ENCODE measurements at places on chromosomes 3 and 15. TPM values are rescaled to one million over a fixed set of nuclear protein-coding genes. Genes with fewer than 3 reads are reported as not detected.

- DNase-seq, result peak; percentile 21
Observed at GRCh38 chr3:149555927-149556326, 81.4 kb downstream of the TM4SF4 start.

DNA sequence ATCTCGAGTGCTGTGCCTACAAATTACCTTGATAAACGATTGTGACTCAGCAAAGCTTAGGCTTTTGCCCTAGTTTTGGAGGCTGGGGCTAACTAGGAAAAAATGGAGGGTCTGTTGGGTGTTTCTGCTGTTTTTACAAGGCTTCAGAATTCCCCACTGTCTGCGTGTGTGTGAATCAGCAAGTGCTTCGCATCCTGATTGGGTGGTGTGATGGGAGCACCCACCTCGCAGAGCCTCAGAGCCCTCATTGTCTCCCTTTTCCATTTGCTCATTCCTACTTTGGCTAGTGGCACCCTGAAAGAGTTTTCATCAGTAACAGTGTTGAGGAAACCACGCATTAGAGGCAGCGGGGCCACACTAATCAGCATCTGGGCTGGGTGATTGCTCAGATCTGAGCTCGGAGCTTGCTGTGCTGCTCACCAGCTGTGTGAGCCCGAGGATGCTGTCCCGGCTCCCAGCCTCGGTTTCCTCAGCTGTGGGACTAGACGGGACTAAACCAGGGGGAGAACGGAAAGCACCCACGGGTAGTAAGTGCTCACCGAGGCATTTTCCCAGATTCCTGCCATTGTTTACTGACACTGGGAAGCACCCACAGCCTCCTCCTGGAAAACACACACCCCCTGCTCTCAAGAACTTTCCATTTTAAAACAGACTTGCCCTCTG is 40.6 kb downstream of the GOLGA8S start:
- DNase-seq, result no peak

DNA sequence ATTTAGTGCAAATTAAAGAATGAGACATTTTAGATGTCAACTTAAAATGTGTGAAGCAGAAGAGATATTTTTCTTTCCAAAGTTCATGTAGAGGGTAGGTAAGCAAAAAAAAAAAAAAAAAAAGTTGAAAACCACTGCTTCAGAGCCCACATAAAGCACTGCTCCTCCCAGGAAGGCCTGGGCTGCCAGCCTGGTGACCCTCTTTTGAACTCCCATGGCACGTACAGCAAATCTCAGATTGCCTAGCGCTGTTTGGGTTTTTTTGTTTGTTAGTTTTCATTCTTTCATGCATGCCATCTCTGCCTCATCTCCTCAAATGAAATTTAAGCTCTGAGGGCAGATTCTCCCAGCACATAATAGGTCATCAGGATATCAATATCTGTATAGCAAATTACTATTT is 120.1 kb downstream of the SRGAP3 start:
- DNase-seq, result no peak

Gene FGF12
- 290 TPM for total RNA-seq

GRCh38 chr3:193132964-193133363 is 108.1 kb upstream of the PLAAT1 start:
- no peak for DNase-seq

Gene CDHR4
- total RNA-seq, result not detected

- DNase-seq, result no peak
Observed at GRCh38 chr3:145134738-145135137, 1026.2 kb downstream of the PLOD2 start.

DNA sequence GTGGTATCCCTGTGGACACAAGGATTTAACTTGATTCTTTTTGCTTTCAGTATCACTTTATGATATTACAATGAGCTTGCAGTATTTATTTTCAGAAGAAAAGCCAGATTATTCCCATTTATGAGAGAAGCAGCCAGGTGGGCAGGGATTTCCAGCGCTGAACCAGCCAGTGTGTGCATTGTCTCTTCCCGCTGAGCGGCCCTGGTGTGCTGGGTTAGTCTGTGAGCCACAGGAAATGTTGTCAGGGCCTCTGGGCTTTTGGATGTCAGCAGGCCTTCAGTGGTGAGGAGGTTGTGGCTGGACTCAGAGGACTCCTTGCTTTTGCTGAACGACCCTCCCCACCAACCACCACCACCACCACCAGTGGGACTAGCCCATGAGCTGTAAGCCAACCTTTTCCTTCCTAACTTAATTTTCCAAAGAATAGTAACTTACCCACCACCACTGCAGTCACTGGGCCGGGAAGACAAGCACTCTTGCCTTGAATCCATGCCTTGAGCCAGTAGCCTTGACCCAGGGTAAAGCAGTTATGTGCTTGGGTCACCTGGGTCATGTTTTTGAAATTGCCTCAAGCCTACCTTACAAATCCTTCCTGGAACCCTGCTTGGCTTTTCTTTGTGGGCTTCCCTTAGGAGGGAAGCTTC is 33.1 kb downstream of the FLNB start:
- DNase-seq, result no peak

DNA sequence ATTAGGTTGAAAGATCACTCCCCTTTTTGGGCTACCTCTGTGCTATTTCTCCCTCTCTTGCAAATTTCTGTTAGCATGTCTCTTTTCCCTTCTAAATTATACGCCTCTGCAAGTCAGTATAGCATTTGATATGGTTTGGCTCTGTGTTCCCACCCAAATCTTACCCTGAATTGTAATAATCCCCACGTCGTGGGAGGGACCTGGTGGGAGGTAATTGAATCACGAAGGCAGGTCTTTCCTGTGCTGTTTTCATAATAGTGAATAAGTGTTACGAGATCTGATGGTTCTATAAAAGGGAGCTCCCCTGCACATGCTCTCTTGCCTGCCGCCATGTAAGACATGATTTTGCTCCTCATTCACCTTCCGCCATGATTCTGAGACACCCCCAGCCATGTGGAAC is 41.0 kb downstream of the TAMM41 start:
- no peak for DNase-seq

Gene GOLGA6A
- total RNA-seq, result not detected

GRCh38 chr15:79307251-79307650 is 3.7 kb upstream of the TMED3 start:
- no peak for DNase-seq

GRCh38 chr3:103112273-103112672 is 677.5 kb downstream of the ZPLD1 start:
- DNase-seq, result no peak

GRCh38 chr3:170418422-170419398 is at the start of gene CLDN11:
Gene CLDN11, plus strand, starts transcription at chr3:170418868. Its CDS starts 199 bp downstream, at chr3:170419067.
- DNase-seq, result peak; percentile 10

Gene ECE2
- total RNA-seq, result 0.28 TPM

- DNase-seq, result no peak
Observed at GRCh38 chr3:119352034-119352609, 57.9 kb downstream of the ARHGAP31 start.

Gene PRTG
- 1.8 TPM for total RNA-seq

Gene PCBP4
- 77.6 TPM for total RNA-seq

Gene ADGRG7
- total RNA-seq, result not detected

GRCh38 chr3:160540551-160540950 is 24.8 kb downstream of the KPNA4 start:
- no peak for DNase-seq

DNA sequence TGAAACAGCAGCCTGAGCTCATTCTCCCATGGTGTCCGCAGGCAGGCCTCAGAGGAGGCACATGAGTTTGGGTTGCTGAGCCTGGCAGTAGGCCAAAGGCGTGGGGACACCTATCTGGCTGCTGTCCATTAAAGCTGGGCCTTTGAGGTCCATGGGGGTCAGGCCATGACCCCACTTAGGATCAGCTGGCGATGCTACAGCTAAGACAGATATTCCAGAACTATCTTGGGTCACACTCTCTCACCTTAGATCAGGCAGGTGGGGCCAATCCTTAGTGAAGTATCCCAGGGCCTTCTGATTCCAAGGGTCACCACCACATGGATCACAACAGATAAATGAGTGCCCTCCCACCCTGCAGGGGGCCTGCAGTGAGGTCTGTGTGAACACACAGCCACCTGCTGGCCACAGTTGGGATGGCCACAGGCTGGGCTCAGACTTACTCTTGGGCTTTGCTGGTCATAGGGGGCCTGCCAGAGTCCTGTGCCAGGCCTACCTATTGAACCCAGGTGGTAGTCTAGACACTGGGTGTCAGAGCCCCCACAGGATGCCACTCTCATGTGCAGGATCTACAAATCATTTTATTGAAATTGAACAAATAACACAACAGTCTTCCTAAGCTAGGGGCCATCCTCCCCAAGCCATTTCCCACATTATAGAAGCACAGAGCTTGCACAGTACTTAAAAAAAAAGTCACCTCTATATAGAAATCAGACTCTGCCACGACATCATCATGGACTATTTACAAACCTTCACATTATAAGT is 2.0 kb upstream of the HYAL2 start:
- DNase-seq, result peak; percentile 78

DNA sequence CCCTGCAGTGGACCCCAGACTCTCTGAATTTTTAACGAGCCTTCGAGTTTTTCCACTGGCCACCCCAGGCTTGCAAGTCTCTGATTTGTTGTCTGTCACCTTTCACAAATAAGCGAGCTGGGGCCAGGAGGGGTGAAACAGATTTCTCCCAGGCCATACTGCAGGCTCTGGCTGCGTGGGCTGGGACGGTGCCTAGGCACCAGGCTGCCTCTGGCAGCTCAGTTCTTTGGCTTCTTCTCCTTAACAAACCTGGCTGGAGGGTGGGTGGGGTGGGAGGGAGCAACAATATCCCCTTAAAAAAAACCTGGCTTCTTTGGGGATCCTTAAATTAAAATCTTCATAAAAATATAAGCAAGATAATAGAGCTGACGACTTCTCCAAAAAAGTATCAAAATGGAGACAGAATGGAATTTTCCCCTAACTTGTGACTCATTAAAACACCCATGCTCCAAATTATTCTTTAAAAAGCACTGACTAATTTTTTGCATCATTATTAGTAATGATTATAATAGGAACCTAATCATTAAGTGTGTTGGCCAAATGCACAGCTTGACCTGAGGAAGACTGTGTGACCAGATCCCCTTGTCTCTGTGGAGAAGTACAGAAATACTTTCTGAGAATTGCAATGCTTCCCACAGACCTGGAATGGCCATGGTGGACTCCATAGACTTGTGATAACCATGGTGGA is 84.1 kb downstream of the SNRK start:
- DNase-seq, result no peak

Gene OXTR
- 0.49 TPM for total RNA-seq

GRCh38 chr3:52364322-52365035 is 48.4 kb downstream of the DNAH1 start:
- no peak for DNase-seq

GRCh38 chr3:46897031-46897430 is 19.5 kb downstream of the PTH1R start:
- no peak for DNase-seq

GRCh38 chr15:69917056-69917455 is 180.7 kb downstream of the TLE3 start:
- DNase-seq, result no peak

Gene UBA3
- 84.9 TPM for total RNA-seq

Gene CHRNB4
- total RNA-seq, result not detected

GRCh38 chr15:74291101-74292071 is 55.3 kb downstream of the CCDC33 start:
- peak; percentile 86 for DNase-seq

Gene IL16
- total RNA-seq, result 6.3 TPM

Gene ACKR4
- total RNA-seq, result 0.85 TPM

Gene RAB8B
- total RNA-seq, result 6.8 TPM

DNA sequence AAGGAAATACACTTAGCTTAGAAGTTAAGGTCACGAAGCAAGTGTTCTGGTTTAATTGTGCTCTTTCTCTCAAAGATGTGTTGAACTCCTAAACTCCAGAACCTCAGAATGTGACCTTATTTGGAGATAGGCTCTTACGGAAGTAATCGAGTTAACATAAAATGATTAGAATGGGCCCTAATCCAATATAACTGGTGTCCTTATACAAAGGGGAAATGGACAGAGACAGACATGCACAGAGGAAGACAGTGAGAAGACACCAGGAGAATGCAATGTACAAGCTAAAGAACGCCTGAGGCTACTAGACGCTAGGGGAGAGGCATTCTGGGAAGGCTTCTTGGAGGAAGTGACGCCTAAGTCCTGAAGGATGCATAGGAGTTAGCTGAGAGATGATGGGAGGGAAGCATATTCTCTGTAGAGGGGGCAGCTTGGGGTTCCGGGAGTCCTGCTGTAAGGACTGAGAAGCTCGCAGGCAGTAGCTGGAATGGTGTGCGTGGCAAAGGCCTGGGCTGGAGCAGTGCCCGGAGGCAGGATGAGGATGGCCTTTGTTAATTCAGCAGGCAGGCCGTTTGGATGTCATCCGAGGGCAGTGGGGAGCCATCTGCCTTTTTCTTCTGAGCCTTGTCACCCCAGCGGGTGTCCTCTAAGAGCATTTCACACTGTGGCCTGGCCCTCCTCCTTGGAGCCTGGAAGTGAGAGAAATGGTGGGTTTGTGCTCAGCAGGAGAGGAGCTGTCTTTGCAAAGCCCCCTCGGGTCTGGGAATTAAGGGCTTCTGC is 513.4 kb downstream of the SHQ1 start:
- DNase-seq, result no peak

Gene FSTL1
- 158 TPM for total RNA-seq

Gene SNX33
- 9.7 TPM for total RNA-seq

- DNase-seq, result no peak
Observed at GRCh38 chr3:29868543-29869101, 587.8 kb downstream of the RBMS3 start.

Gene A4GNT
- not detected for total RNA-seq

Gene GRIP2
- 52.0 TPM for total RNA-seq

- DNase-seq, result no peak
Observed at GRCh38 chr3:14764331-14765059, 54.3 kb upstream of the FGD5 start.

DNA sequence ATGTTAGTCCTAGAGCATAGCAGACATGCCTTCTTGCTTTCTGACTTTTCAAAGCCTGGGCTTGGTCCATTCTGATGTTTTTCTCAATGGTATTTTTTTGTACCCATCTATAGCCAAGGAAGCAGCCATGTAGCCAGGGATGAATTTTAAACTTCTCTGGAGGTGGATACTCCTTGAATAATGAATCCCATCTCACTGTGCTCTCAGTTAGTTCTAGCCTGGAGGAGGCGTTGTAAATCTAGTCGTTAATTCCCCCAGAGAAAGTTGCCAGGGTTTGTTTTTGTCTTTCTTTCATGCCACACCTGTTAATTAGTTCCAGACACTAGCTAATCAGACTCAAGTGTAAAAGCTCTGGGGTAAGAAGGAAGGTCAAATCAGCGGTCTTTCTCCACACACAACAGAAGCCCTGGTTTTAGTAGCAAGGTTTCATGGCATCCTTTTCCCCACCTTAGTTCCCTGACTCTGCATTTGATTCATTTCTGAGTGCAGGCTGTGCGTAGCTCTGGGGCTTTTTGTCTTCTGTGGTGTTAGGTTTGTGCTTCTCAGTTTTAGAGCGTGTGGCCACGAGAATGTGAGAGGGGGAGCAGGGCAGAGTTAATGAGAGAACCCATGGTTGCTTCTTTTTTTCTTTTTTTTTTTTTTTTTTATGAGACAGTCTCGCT is 19.7 kb downstream of the PTPRG start:
- DNase-seq, result no peak

DNA sequence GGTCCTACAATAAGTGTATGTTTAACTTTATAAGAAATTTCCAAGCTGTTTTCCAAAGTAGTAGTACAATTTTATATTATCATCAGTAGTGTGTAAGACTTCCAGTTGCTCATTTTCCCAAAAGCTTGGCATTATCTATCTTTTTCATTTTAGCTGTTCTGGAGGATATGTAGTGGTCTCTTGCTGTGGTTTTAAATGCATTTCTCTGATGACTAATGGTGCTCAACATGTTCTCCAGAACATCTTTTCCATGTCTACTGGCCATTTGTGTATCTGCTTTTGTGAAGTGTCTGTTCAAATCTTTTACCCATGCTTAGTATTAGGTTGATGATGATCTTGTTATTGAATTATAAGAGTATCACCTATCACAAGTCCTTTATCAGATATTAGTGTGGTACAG is 13.3 kb downstream of the BCL2A1 start:
- no peak for DNase-seq

Gene MUC13
- 0.37 TPM for total RNA-seq

GRCh38 chr3:113055201-113055600 is 64.4 kb downstream of the GTPBP8 start:
- no peak for DNase-seq
